ENCODE measurements at places on chromosomes 4 and X.

- DNase-seq, result no peak
These were observed 2414.2 kb downstream of the PCDH7 start for GRCh38 chr4:33134366-33134765.

DNA sequence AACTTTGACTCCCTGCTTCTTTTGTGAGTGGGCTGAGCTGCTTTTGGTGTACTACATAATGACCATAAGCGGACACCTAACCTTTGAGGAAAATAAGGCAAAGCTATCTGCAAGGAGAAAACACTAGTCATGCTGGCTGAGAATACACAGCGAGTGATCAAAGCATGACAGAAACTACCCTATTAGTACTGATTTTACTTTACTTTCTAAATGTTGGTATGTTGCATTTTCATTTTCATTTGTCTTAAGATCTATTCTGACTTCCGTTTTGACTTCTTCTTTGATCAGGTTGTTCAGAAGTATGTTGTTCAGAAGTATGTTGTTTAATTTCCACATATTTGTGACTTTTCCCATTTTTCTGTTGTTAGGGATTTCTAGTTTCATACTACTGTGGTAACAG, 361.1 kb downstream of the TRAM1L1 start:
- no peak for DNase-seq

DNA sequence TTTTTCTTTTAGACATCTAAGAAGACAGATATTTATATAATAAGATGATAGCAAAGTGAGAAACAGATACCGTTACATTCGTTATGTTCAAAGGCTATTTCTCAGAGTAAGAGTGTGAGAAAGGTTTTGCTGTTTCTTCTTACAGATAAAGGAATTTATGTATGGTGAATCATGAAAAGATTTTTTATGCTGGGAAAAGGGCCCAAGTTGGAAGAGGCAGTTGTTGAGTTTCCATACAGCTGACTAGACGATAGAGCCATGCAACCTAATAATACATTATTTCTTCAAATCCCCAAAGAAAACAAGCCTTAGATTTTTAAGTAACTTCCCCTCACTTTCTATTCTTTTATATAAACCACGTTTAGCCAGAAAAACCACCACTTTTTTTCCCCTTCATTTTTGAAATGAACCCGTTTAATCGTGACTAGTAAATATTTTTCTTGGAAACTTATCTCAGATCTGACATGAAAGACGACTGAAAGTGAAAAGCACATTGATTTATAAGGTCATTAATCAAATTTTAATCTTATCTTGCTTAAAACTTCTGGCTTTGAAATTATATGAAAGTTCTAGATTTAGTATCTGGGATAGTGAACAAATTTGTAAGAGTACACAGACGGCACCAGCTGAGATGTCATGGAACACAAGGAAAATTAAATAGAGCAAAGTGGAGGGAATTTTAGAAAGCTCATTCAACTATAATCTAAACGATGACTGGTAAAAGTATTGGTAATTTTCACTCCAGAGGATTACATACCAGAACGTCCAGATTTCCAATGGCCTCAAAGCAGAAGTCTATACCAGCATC, 10.9 kb downstream of the ADH6 start:
- DNase-seq, result no peak

GRCh38 chr4:120921456-120922380, 808 bp downstream of the PRDM5 start:
- no peak for DNase-seq

- no peak for DNase-seq
These were observed 484.2 kb downstream of the BCOR start for GRCh38 chrX:39613482-39613995.

DNA sequence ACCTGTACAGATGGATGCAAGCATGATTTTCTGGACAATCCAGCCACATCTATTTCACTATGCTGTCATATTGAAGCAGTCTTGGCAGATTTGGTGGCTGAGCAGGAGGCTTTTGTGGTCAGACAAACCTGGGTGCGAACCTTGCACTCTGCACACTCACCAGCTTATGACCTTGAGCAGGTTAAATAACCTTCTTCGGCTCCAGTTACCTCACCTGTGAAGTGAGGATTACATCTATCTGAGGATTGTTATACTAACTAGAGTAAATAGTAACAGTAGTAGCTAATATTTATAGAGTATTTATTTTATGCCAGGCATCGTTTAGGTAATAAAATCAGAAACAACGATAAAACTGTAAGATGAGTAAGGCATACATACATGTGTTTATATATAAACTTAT, 150.0 kb downstream of the PPP3CA start:
- DNase-seq, result no peak

GRCh38 chrX:103584596-103584995, 719 bp upstream of the TCEAL4 start:
- no peak for DNase-seq

DNA sequence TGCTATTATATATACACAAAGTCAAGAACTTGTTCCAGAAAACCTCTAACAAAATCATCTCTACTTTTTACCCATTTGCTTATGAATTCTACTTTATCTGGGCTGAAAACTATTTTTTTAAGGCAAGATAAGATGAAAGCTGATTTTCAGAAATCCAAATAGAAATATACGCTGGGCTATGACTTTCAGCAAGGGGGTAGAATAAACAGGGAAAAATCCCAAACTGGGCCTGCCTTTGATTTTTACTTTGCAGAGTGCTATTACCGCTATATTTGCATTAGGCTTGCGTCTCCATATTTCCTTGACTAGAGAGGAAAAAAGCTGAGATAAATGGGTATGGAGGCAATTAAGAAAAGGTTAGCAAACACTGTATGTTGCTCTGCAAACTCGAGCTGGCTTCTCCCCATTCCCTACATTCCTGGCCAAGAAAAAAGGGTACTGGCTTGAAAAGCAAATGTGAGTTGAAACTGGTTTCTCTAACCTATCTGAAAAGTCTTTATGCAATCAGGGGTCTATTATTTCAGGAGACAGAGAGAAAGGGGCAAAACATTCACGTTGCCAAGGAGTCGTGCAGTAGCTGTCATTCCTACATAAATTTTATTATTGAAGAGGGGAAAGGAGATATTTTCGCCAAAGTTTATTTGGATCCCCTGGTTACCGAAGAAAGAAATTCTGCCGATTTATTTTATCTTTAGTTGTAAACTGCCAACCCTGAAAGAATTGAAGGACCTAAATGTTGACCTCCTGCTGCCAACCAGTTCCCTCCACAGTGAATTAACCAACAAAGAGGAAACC, 2.2 kb downstream of the TMEM47 start:
- no peak for DNase-seq

GRCh38 chr4:122772986-122773385, 40.5 kb downstream of the BBS12 start:
- no peak for DNase-seq

Data from stimulated activated naive CD4-positive, alpha-beta T cell (primary cell).